Articular chondrocyte of knee joint (primary cell): ENCODE measurements at places on chromosomes 4 and X. TPM values are rescaled to one million over a fixed set of nuclear protein-coding genes. Genes with fewer than 3 reads are reported as not detected.

The MAGEB17 gene
- total RNA-seq, result not detected in 2 replicates

The SCOC gene
- total RNA-seq, result 76.4 and 91.7 TPM in 2 replicates

The SSX2 gene
- not detected in 2 replicates for total RNA-seq

The TDO2 gene
- 0.26 and 1.6 TPM in 2 replicates for total RNA-seq

The GSX2 gene
- total RNA-seq, result 0.43 TPM in 1 of 2 replicates, not detected in the other

The RENBP gene
- 5.1 and 7.7 TPM in 2 replicates for total RNA-seq

The HTN3 gene
- total RNA-seq, result not detected in 2 replicates

The SSX1 gene
- total RNA-seq, result not detected in 2 replicates

The OTC gene
- not detected in 2 replicates for total RNA-seq

The ARHGEF6 gene
- 18.6 and 21.3 TPM in 2 replicates for total RNA-seq

The USP26 gene
- not detected in 2 replicates for total RNA-seq

The TMPRSS11B gene
- not detected in 2 replicates for total RNA-seq

The PRPS2 gene
- 19.7 and 25.9 TPM in 2 replicates for total RNA-seq

The PHOX2B gene
- not detected in 2 replicates for total RNA-seq

The EIF1AX gene
- total RNA-seq, result 61.9 and 79.6 TPM in 2 replicates

The PCDH18 gene
- total RNA-seq, result 54.5 and 58.4 TPM in 2 replicates

The DUSP9 gene
- not detected in 2 replicates for total RNA-seq

The POF1B gene
- not detected in 2 replicates for total RNA-seq

The SORBS2 gene
- total RNA-seq, result 55.7 and 90.9 TPM in 2 replicates

The TMEM150C gene
- 1.2 and 5.4 TPM in 2 replicates for total RNA-seq

The IL1RAPL1 gene
- not detected in 2 replicates for total RNA-seq

The HNRNPDL gene
- 143 and 201 TPM in 2 replicates for total RNA-seq

The CXCL11 gene
- total RNA-seq, result not detected in 2 replicates

The NOX1 gene
- not detected in 2 replicates for total RNA-seq

The SERPINA7 gene
- total RNA-seq, result not detected in 2 replicates

The SPIN2B gene
- 6.8 and 8.0 TPM in 2 replicates for total RNA-seq

The SPANXN3 gene
- not detected in 2 replicates for total RNA-seq

The PRR32 gene
- not detected in 2 replicates for total RNA-seq

The LONRF3 gene
- total RNA-seq, result 0.86 and 0.91 TPM in 2 replicates

The C4orf51 gene
- not detected in 2 replicates for total RNA-seq

The SMIM31 gene
- 0.11 TPM in 1 of 2 replicates, not detected in the other for total RNA-seq

The L1CAM gene
- 0.43 and 0.52 TPM in 2 replicates for total RNA-seq
